ENCODE measurements at places on chromosomes 7 and 10.

- DNase-seq: no peak
Observed at GRCh38 chr10:96858706-96859050, 26.6 kb downstream of the LCOR start.

- DNase-seq: no peak
Observed at GRCh38 chr7:931871-932650, 22.4 kb downstream of the ADAP1 start.

DNA sequence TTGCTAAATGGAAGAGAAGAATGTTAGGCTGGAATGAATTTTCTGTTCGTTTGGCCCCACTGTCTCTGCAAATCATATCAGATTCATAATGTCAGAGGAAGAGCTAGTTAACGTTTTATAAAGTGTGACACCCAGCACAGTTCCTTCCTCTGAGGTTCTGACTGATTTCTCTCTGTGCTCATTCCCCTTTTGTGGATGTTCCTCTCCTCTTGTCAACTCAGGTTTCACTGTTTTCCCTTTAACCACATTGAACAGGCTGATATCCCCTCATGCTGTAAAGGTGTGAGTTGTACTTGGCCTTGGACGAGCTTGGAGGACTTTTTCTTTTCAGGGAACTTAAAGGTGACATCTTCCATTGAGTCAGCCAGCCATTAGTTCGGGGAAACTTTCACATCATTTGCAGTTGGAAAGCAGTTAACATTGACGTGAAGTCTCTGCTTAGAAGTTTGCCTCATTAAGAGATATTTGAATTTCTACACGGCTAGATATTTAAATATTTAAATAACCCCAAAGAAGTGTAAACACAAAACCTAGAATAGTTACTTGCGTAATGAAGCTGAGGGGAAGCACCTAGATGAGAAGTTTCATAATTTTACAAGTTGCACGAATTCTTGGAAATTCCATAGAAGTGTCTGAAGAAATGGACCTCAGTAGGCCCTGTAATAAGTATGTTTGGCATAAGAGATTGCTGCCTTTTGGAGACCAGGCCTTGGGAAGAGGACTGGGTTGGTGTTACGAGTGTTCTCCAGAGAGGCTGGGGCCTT is 101.5 kb upstream of the EGR2 start:
- no peak for DNase-seq

DNA sequence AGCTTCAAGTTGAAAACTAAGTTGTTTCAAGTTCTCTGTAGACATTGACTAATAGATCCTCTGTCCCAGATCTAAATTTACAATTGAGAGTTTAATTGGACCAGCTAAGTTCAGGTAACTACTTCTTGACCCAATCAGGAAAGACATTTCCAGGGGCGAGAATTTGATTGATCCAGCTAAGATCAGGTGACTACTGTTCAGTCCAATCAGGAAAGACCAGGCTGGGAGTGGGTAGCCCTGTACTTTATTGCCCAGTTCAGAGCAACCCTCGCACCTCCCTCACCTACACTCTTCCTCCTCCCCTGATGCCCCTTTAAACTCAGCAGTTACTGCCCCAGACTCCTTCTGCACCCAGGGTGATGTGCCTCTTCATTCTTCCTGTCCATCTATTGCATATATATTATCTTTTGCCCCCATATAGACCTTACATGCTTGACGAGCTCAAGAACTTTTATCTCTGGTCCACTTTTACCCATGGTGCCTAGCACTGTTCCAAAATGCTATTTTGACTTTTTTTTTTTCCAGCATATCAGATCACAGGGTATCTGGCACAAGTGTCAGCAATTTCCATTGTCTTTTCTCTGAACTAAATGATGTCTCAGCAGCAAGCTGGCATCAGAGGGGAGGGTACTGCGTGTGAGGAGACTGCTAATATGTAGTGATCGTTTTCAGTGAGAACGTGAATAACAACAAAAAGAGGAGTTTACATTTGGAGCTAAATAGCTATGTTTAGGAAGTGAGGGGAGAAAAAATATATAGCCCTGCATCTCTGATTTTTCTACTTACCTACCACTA is 169.4 kb downstream of the KIAA1217 start:
- no peak for DNase-seq

DNA sequence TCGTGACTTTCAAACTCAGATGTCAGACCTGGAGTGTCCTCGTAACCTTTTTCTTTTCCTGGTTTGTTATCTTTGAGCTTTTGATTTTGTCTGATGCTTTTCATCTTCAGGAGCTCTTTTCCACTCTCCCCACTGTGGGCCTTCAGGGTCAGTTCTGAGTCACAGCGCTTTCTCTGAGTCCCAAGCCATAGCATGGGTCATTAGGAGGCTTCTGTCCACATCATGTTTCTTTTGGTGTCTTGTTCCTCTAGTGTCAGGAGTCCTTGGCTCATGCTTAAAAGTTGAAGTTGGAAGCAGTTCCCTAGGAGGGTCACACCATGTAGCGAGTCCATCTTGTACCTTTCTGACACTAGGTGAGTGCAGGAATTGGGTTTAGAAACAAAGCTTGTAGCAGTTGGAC is 40.3 kb downstream of the DAGLB start:
- DNase-seq: no peak

GRCh38 chr10:54133203-54133602 is 667.8 kb downstream of the PCDH15 start:
- DNase-seq: no peak

All from activated CD4-positive, alpha-beta T cell treated with anti-CD3 and anti-CD28 coated beads for 1 hour (primary cell).